Esophagus squamous epithelium (tissue), 5 donors: ENCODE measurements at places on chromosomes 4 and X. TPM values are rescaled to one million over a fixed set of nuclear protein-coding genes. Genes with fewer than 3 reads are reported as not detected.
A peak's percentile ranks its signal among the peaks of the same experiment; 100 is the strongest.

DNA sequence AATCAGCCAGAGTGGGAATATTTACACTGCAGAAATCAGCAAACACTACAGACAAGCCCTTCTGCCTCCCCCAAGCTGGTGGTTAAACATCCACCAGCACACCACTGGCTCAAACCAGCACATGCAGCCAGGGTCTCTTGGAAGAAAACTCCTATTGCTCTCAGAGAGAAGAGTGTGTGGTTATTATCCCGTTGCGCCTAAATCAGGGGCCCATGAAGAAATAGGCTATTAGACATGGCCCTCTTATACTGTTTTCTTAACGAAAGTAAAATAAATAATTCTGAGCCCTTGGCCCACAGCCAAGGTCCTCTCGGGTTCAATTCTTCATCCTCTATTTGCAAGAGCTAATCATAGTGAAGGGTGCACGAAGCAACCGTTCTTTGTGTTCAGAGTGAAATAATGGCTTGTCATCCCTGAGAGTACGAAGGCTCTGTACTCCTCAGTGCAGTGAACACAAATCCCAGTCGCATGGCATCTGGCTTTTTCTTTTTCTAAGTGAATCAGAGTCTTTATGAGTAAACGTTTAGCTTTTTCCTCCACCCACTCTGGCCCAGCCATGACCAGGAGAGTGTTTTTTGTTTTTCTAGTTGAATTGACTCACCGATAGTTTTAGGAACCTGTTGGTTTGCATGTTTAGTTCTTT, 33.4 kb upstream of the RBM47 start:
- peaks cover 4% of the 10 kb centered on the region for H3K4me1 ChIP-seq
- no peak for DNase-seq
- H3K36me3 ChIP-seq: no peaks in the 10 kb centered on the region
- no peak overlapping the region for H3K4me3 ChIP-seq
- H3K27me3 ChIP-seq: no peaks in the 10 kb centered on the region

- no peak overlapping the region for H3K27ac ChIP-seq
- H3K27me3 ChIP-seq: no peaks in the 10 kb centered on the region
- DNase-seq: no peak
- H3K4me3 ChIP-seq: no peak overlapping the region
- H3K4me1 ChIP-seq: peaks cover 13% of the 10 kb centered on the region
These were observed 69.4 kb upstream of the ZNF518B start for GRCh38 chr4:10526429-10527222.

DNA sequence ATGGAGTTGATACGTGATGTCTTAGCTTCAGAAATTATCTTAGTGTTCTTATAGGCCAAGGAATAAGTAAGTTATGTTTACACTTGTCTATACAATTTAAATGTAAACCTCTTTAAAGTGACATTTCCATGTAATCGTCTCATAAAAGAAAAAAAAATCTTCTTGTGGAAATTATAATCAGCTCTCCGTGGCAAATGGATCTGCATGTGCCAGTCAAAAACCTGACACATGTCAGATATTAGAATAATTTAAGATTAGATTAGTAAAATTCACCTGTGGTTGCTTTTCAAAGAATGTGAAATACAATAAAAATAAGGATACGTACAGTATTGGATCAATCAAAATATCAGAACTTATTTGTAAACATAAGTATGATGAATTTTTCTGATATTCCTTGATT, 263.9 kb downstream of the ADAMTS3 start:
- H3K27ac ChIP-seq: no peak overlapping the region
- no peaks in the 10 kb centered on the region for H3K36me3 ChIP-seq
- no peaks in the 10 kb centered on the region for H3K4me1 ChIP-seq
- H3K4me3 ChIP-seq: no peak overlapping the region
- no peak for DNase-seq
- H3K27me3 ChIP-seq: no peaks in the 10 kb centered on the region

DNA sequence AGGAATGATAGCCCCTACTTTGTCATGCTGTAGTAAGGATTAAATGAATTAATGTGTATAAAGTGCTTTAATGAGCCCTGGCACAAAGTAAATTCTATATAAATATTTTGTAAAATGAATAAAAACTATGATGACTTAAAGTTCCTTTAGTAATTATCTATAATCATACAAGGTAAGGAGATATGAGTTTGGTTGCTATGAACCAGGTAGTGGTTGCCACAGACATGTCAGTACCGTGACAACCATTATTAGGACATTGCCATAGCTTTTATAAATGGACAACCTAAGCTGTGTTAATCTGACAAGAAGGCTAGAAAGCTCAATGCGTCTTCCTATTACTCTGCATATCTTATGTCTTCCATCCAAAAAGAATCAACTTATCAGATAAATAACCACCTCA, at the start of gene ARL13A:
ARL13A (plus strand) TSS at position 301 of the 400 bp plus-strand sequence. CDS start 3,982 bp downstream, outside the sequence.
- H3K27me3 ChIP-seq: no peaks in the 10 kb centered on the region
- no peak for DNase-seq

- H3K36me3 ChIP-seq: peaks cover 7% of the 10 kb centered on the region
- H3K4me1 ChIP-seq: peaks cover 33% of the 10 kb centered on the region
- peaks cover 13% of the 10 kb centered on the region for H3K27me3 ChIP-seq
These were observed 993 bp downstream of the EVC2 start for GRCh38 chr4:5707366-5707765.

GRCh38 chrX:38400389-38400910, 48.0 kb downstream of the OTC start:
- H3K4me3 ChIP-seq: no peak overlapping the region
- no peak for DNase-seq
- H3K4me1 ChIP-seq: no peaks in the 10 kb centered on the region
- H3K27ac ChIP-seq: no peak overlapping the region
- H3K36me3 ChIP-seq: no peaks in the 10 kb centered on the region

DNA sequence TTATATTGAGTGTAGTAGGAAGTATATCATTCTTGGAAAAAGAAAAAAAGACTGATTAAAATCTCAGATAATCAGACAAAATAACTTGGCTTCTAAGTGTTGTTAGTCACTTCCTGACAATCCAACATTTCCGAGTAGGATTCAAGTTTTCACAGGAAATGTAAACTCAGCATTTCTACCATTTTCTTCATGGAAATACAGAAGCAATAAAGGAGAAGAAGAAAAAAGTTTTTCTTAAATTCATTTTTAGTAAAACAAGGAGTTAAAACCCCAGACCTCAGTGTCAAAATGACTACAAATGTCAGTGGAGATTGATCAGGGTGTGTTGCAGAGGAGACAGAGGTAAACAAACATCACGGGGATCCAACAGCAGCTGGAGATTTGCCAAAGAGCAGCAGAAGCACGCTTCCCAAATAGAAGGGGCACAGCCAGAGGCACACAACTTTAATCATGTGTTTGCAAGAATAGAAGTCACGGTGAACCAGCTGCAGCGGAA, 129.3 kb upstream of the FAM9B start:
- H3K27me3 ChIP-seq: no peaks in the 10 kb centered on the region
- no peak overlapping the region for H3K4me3 ChIP-seq
- no peaks in the 10 kb centered on the region for H3K36me3 ChIP-seq
- no peak overlapping the region for H3K27ac ChIP-seq

DNA sequence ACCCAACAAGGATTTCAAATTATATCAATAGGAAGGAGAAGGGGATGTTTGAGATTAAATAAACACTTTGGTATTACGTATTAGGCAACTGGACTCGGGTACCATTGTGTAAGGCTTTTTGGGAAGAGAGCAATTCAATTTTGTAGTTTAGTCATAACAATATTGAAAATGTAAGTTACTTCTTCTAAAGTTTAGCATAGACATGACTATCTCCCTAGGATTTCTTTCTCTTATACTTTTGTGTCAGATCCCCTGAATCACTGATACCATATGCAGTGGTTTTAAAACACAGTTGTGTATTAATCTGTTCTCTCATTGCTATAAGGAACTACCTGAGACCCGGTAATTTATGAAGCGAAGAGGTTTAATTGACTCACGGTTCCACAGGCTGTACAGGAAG, 123.8 kb upstream of the FAM9C start:
- no peak overlapping the region for H3K4me3 ChIP-seq
- H3K36me3 ChIP-seq: no peaks in the 10 kb centered on the region
- H3K27ac ChIP-seq: peak overlapping the region; percentile 64
- no peaks in the 10 kb centered on the region for H3K27me3 ChIP-seq

DNA sequence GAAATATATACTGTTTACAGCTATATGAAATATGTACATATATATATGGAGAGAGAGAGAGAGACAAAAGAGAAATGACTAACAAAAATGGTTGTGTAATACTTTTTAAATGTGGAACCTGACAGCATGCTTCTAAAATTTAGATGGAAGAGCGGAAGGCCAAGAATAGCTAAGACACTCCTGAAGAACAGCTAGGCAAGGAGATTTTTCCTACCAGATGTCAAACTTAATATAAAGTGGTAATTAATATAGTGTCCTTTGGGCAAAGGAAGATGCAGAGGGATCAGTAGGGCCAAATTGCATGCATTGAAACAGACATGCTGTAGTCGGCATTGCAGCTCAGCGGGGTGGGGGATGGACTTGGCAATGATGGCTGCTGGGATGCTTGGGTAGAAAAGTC, 45.2 kb downstream of the ADD1 start:
- H3K27ac ChIP-seq: no peak overlapping the region
- no peak overlapping the region for H3K4me3 ChIP-seq
- DNase-seq: no peak
- H3K4me1 ChIP-seq: no peaks in the 10 kb centered on the region

DNA sequence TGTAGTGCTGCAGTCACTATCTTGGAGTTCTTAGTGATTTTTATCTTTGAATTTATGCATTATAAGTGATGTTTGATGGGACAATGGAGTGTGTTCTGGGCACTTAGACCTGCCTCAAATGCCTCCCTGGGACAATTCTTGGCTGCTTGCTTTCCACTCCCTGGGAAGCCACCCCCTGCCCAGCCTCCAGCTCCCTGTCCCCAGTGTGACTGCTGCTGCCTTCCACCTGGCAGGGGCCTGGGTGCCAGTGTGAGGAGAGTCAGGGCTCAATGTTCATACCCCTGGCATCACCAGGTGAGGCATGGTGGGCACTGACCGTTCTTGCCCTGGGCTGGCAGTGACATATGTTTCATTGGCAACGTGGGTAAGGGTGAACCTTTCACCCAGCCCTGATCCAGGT, 14.8 kb downstream of the MSX1 start:
- no peak for DNase-seq
- no peaks in the 10 kb centered on the region for H3K36me3 ChIP-seq

DNA sequence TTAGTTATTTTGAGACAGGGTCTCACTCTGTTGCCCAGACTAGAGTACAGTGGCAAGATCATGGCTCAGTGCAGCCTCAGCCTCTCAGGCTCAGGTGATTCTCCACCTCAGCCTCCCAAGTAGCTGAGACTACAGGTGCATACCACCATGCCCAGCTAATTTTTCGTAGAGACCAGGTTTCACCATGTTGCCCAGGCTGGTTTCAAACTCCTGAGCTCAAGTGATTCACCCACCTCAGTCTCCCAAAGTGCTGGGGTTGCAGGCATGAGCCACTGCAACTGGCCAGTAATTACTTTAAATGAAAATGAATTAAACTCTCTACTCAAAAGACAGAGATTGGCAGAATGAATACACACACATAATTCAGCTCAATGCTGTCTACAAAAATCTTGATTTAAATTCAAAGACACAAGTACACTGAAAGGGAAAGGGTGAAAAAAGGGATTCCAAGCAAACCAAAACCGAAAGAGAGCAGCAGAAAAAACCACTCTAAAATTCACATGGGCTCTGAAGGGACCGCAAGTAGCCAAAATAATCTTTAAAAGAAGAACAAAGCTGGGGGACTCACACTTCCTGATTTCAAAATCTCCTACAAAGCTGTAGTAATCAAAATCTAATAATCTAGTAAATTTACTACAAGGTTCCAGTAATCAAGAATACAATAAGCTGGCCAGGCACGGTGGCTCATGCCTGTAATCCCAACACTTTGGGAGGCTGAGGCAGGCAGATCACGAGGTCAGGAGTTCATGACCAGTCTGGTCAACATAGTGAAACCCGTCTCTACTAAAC, 11.8 kb upstream of the SPON2 start:
- H3K27me3 ChIP-seq: no peaks in the 10 kb centered on the region
- no peaks in the 10 kb centered on the region for H3K36me3 ChIP-seq
- DNase-seq: no peak
- H3K27ac ChIP-seq: peak overlapping the region; percentile 34
- H3K4me3 ChIP-seq: no peak overlapping the region
- H3K4me1 ChIP-seq: no peaks in the 10 kb centered on the region

GRCh38 chr4:155094201-155094820, 114.1 kb upstream of the NPY2R start:
- DNase-seq: no peak
- H3K27ac ChIP-seq: no peak overlapping the region
- no peaks in the 10 kb centered on the region for H3K27me3 ChIP-seq
- no peak overlapping the region for H3K4me3 ChIP-seq

DNA sequence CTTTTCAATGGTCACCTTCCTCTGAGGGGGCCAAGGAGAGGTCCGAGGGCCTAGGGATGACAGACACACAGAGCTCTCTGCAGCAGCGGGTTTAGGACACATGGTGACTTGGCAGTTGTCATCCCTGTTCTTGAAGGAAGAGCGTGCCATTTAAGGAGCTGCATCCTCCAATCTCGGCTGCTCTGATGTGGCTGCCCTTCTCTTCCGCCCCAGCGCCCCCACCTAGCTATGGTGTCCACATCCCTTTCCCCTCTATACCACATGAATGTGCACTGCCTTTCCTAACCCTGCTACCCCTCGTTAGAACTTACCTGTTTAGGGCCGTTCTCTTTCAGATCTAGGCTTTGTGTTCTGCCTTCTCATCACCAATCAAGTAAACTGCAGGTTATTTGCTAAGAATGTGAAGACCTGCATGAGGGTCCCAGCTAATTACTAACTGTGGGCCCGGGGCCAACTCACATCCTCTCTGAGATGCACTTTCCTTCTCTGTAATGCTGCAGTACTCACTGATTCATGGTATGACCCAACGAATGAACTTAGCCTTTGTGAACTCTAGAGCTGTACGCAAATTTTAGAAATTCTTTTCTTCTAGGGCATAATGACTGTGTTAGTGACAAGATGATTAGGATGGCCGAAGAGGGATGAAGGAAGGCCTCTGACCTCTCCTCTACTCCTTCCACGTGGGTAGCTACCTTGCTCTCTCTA, 38.2 kb downstream of the CHST7 start:
- no peak for DNase-seq
- H3K27ac ChIP-seq: no peak overlapping the region
- H3K27me3 ChIP-seq: no peaks in the 10 kb centered on the region
- H3K4me3 ChIP-seq: no peak overlapping the region
- no peaks in the 10 kb centered on the region for H3K4me1 ChIP-seq

DNA sequence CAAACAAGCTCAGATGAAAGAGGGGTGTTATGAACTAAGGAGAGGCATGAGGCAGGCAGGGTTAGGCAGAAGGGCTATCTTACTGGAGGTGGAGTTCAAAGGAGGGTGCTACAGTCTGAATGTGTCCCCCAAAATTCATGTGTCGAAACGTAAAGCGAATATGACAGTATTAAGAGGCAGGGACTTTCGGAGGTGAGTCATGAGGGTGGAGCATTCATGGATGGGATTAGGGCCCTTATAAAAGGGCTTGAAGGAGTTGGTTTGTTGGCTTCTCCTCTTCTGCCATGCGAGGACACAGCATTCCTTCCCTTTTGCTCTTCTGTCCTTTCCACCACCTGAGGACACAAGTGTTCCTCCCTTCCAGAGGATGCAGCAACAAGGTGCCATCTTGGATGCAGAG, 22.9 kb downstream of the APLN start:
- no peaks in the 10 kb centered on the region for H3K27me3 ChIP-seq
- H3K36me3 ChIP-seq: no peaks in the 10 kb centered on the region
- no peak overlapping the region for H3K4me3 ChIP-seq
- DNase-seq: no peak
- H3K27ac ChIP-seq: peak overlapping the region; percentile 2
- peaks cover 23% of the 10 kb centered on the region for H3K4me1 ChIP-seq

The VSIG1 gene
- not detected for total RNA-seq

The PNMA3 gene
- 0.48 TPM for total RNA-seq

The UGT8 gene
- total RNA-seq: 3.9 TPM
